Stimulated activated CD4-positive, alpha-beta T cell treated with anti-CD3 and anti-CD28 coated beads, Interleukin-15, amount 100 ng/mL, for 24 hours (primary cell): ENCODE measurements at places on chromosomes 4 and X.

GRCh38 chr4:188876881-188877280 lies 737.6 kb downstream of the TRIML1 start:
- DNase-seq: no peak

- DNase-seq: no peak
Measured at GRCh38 chr4:3712112-3712805, 53.9 kb upstream of the ADRA2C start.

GRCh38 chrX:54820737-54821136 lies 13.2 kb downstream of the MAGED2 start:
- DNase-seq: no peak

- DNase-seq: no peak
Measured at GRCh38 chr4:11261066-11261850, 167.4 kb downstream of the HS3ST1 start.

- DNase-seq: no peak
Measured at GRCh38 chrX:129649268-129650182, 5.2 kb downstream of the APLN start.

- no peak for DNase-seq
Measured at GRCh38 chr4:26821677-26822503, 38.8 kb upstream of the STIM2 start.

GRCh38 chr4:186554914-186555827 lies at the start of gene MTNR1A:
MTNR1A (minus strand) TSS chr4:186555567; CDS start chr4:186555365, 202 bp downstream.
- DNase-seq: no peak

DNA sequence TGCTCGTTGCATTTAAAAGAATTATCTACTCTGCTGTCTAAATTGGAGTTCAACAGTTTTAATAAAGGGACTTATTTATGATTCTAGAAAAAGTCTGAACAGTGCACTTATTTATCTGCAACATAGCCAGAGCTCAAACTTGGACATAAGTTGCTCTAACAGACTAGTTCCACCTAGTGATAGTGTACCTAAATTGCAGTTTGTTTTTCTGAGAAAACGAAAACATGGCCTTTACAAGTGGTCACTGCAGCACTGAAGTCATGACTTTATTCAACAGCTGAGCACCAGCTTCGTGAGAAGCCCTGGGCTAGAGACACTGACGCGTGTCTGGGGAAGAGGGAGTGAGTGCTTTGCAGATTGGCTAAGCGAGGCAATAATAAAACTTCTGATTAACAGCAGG lies 77.3 kb upstream of the IGSF1 start:
- no peak for DNase-seq

DNA sequence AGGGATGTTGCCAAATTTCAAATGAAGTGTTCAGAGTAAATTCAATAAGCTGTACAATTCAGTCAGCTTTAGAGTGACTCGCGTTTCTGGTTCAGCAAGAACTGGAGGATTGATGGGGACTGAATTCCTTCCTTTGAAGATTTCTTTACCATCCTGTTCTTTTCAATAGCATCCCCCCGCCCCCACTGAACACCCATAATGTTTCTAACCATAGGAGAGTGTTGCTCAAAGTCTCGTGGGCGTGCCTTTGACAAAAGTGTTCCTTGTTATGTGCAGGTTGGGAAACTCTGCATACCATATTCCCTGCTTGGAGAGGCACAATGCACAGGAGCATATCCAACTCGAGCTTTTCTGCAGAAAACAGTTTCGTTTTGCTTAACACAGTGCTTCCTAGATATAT lies 323.5 kb upstream of the CASK start:
- no peak for DNase-seq

DNA sequence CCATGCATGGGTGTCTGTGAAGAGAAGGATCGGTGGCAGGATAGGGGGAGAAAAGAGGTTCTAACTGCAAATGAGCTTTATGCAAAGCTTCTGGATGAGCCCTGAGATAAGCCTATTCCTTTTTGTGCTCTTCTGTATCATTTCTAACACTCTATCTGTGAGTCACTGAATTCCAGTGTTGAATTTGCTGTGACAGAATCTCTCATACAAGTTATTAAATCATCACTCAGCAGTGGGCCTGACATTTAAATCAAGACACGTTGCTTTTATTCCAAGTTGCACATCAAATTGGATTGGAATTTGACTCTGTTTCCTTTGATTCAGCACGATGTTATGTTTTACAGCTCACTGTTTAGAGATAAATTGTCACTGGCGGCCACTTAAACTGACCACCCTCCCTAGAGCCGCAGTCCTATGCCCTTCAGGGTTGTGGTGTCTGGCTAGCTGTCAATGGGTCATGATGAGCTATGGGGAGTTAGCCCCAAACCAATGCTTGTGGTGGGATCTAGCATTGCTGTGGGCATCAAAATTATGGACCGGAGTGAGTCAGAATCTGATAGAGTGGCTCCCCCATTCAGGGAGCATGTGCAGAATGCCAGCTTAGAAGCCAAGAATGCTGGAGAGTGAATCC lies 42.7 kb downstream of the LHFPL1 start:
- DNase-seq: no peak

GRCh38 chr4:89277412-89277811 lies 30.2 kb downstream of the GPRIN3 start:
- DNase-seq: no peak

GRCh38 chr4:54929459-54929858 lies 195.9 kb downstream of the KDR start:
- DNase-seq: no peak

DNA sequence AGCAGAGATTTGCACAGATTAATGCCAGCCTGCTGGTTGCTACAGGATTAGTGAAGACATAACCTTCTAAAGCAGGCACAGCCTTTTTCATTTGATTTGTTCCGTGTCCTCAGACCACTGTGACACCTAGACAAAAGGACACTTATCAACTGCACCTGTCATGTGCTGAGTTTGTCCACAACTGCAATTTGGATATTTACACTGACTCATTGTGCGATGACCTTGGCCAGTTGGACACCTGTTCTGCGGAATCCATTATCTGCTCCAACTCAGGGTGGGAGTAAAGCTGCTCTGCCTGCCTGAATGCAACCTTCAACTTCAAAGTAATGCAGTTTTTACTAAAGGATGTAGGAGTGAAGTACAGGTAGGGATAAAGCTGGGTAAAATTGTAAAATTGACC lies 4.1 kb upstream of the NR0B1 start:
- DNase-seq: no peak
